ENCODE measurements at places on chromosomes 3 and 15.

- no peak for DNase-seq
Measured at GRCh38 chr3:190486533-190486864, 27.4 kb upstream of the IL1RAP start.

- no peak for DNase-seq
Measured at GRCh38 chr3:132615881-132616280, 18.8 kb downstream of the ACKR4 start.

DNA sequence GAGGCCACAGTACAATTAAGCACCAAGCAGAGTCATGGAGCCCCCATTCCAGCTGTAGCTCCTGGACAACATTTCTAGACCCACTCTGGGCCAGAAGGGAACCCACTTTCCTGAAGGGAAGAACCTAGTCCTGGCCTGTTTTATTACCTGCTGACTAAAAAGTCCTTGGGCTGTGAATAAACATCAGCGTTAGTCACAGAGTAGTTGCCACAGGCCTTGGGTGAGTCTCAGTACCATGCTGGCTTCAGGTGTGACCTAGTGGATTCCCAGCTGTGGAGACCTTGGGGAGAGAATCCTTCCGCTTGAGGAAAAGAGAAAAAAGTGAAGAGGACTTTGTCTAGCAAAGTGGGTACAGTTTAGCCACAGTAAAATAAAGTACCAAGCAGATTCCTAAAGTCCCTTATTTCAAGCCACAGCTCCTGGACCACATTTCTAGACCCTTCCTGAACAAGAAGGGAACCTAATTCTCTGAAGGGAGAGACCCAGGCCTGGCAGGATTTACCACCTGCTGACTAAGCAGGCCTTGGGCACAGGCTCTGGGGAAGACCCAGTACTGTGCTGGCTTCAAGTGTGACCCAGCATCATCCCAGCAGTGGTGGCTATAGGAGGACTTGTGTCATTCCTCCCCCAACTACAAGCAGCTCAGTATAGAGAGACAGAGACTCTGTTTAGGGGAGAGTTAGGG lies 118.3 kb upstream of the KCNH8 start:
- DNase-seq = no peak

DNA sequence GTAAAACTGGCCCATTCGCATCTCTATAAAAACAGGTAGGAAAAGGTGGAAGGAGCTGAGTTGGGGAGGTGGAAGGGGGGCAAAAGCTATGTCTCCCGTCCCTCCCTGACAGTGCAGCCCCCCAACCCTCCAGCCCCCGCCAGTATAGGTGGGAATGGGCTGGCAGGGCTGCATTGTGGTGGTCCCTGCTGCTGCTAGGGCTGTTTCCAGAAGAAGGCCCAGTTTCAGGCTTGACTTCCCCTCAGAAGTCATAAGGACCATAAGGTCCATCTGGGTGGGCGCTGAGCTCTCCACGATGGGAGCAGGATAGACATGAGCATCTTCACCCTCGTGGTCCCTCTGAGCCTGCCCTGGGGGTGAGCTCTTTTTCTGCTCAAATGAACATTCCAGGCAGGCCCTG lies 44.2 kb downstream of the APBA2 start:
- no peak for DNase-seq

DNA sequence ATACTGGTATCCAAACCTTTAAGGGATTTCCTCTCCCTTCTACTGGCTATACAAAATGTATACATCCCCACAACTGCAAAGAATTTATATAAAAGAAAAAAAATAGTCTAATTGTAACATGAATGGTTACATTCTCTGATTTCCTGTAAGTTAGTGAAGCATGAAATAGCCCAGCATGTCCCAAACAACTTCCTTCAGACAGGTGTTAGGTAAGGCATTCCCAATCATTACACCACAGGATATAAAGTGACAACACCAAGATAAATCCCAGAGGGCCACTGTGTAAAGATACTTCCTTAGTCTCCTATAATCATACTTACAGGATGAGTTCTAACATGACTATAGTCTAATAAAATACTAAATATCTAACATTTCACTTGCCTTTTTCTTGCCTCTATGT lies 7.6 kb downstream of the CMTM6 start:
- no peak for DNase-seq

DNA sequence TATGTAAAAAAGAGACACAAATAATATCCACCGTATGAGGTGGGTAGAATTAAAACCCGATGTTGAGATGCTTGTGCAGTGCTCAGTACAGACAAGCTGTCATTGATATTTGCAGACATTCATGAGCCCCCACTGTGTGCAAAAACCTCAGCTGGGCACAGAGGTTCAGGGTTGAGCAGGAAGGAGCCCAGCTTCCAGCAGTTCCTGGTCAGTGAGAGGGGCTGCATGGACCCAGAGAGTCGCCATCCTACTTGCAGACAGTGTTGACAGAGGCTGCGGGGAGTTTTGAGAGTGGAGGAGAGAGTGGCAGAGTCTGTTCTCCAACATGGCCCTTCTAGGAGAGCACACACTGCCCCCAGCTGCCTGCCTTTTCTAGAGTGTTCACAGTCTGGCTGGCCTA lies 6.1 kb upstream of the LTF start:
- DNase-seq = no peak

GRCh38 chr3:6540981-6541380 lies 319.9 kb upstream of the GRM7 start:
- no peak for DNase-seq

DNA sequence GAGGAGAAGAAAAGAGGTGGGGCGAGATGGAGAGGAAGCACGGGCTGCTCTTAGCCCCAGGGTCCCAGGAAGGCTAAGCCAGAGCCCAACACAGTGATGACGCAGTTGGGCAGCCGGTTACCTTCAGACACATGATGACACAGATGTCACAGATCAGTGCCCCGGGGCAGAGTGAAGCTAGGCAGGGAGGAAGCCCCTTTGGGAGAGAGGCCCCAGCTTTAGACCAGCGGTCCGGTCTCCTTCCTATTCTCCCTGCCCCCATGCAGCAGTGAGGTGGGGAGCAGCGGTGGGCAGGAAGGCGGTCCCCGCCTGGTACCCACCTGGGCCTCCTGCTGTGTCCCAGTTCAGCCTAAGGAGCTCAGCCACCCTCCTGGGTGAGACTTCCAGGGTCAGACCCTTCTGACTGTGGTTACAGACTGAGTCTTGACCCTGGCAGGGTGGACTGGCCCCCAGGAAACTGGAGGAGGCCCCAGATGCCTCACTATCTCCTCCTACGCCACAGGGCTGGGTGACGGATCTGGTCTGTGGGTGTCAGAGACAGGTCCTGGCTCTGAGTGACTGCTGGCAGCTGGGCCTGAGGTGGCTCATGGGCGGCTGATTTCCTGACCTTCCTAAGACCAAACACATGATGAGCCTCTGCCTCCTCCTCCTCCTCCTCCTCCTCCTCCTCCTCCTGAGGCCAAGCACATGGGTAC lies 38.8 kb upstream of the LINGO1 start:
- peak; percentile 46 for DNase-seq

DNA sequence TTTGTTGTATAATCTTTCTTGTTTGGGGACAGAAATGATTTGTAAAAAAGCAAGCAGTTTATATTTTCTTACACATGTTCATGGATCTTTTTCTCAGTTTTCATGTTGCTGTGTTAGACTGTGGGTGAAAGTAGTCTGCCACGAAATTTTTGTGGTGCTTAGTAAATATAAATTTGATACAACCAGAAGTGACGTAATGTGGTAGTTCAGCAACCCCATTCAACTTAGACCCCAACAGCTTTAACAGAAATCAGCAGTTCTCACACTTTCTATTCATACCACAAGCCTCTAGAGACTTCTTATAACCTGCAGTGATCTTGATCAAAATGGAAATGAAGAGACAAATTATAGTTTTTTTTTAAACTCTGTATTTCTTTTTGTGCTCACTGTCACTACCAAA lies 120.2 kb upstream of the IGSF10 start:
- DNase-seq = no peak

- DNase-seq = no peak
Measured at GRCh38 chr3:190865419-190865818, 2.9 kb upstream of the GMNC start.

DNA sequence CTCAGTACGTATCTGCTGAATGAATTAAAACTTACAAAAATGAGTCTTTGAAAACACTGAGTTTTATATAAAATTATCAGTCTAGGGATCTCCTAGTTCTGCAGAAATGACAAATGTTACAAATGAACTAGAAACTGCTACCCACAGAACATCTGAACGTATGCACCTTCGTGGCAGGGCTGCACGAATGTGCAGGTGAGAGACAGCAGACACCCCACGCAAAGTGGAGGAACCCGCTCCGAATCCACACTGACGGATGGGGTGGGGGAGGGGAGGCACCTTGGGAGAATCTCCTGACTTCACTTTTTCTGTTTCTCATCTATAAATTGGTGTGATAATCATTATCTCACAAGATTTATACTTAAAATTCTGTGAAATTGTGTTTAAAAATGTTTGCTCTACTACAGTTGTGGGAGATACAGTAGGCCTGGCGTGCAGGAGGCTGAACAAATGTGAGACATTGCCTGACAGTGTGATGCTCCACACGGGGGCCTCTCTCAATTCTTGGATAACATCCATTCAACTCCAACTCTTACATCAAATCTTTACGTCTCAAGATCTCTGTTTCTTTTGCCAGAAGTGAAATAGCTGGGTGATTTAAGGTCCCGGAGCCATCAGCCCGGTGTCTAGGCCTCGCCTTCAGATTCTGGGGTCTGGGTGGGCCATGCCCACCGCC lies 86.9 kb downstream of the ATP10A start:
- DNase-seq = no peak

DNA sequence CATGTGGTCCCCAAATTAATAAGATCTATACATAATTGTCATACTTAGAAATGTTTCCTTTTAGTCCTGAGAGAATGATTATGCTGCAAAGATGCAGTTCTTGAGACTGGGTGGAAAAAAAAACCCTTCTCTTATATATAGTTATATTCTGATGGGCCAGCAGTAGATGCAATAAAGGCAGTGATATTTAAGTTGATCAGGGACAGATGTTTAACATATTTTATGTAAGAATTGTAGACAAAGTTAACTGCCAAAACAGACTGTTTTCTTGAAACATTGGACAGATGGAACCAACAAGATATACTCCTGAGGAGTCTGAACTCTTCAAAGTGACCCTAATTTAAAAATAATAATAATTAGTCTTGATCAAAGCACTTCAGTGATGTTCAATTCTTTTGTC lies 172.0 kb upstream of the LRIG1 start:
- DNase-seq = no peak

DNA sequence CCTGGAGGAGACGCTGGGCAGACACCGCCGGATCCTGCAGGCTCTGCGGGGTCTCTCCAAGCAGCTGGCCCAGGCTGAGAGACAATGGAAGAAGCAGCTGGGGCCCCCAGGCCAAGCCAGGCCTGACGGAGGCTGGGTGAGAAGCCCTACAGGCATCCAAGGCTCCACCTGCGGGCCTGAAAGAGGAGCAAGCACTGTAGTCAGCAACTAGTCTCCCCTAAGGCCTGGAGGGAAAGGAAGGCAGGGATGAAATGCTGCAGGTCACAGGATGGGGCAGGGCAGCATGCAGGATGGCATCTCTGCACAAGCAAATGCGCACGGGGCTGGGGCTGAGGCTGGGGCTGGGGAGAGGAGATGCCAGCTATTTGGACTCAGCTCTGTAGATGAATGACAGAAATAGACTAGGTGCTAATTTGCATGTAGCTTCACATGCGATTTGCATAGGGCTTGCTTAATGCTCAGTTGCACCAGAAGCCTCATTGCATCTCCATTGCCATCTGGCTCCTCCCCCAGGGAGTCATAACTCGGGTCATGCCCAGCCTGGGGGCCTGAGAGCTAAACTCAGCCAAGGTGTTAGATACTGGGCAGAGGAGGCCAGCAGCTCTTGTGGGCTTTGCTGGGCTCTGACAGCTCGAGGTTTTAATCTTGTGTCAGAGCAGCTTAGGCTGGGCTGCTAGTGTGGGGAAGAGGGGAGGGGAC lies 5.2 kb upstream of the CPLX3 start:
- peak; percentile 60 for DNase-seq

- DNase-seq = no peak
Measured at GRCh38 chr3:190384309-190384756, 3.6 kb upstream of the CLDN16 start.

GRCh38 chr3:133269393-133269792 lies 130.5 kb upstream of the BFSP2 start:
- DNase-seq = no peak

GRCh38 chr3:192687488-192688152 lies 39.7 kb downstream of the FGF12 start:
- no peak for DNase-seq

GRCh38 chr3:57065588-57065987 lies 5.1 kb downstream of the SPATA12 start:
- no peak for DNase-seq
